Prostate gland (tissue), 2 donors: ENCODE measurements at places on chromosomes 5 and 9. TPM values are rescaled to one million over a fixed set of nuclear protein-coding genes. Genes with fewer than 3 reads are reported as not detected.

DNA sequence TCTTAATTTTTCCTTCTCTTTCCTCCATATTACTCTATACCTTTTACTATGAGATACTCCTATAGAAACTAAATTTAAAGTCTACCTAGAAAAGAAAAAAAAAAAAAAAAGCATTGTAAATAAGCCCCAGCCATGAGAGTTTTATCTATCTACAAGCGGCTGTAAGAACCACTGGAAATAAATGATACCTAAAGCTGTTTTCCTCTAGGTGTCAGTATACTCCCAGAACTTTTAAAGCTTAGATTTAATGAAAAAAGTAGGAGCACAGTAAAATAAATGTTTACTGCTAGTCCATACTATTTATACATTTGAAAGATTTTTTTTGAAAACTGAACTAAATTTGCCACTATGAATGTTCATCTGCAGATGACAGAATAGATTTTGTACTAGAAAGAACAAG, 26.2 kb downstream of the TYRP1 start:
- DNase-seq: no peak

GRCh38 chr9:113626735-113627495, 163.4 kb downstream of the RGS3 start:
- no peak for DNase-seq

- DNase-seq: no peak
Measured at GRCh38 chr9:137967280-137967953, 89.8 kb downstream of the CACNA1B start.

GABBR2 gene
- total RNA-seq: 0.97 TPM

DNA sequence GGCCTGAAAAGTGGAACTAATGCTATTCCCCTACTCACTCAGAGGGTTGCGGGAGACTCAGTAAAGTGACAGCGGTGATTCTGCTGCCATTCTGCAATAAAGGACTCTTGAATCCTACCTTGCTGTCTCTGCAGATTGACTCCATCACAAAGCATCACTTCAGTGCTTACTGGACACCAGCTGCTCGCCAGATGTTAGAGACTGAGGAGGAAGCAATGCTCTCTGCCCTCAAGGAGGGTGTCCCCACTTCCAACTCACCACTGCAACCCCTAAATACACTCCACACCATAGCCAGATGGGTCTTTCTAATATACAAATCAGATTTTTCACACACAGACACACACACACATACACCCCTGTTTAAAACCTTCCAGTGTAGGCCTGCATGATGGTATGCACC, 21.4 kb downstream of the TTLL11 start:
- DNase-seq: no peak

ZNF484 gene
- total RNA-seq: 9.3 TPM

GRCh38 chr9:114691046-114691955, 9.3 kb upstream of the TEX48 start:
- no peak for DNase-seq

LCN6 gene
- 7.8 TPM for total RNA-seq

ATG12 gene
- 67.6 TPM for total RNA-seq
